ENCODE measurements at places on chromosomes 11 and 22.
A peak's percentile ranks its signal among the peaks of the same experiment; 100 is the strongest.

- DNase-seq, result no peak
These were observed 67.0 kb downstream of the PPP6R3 start for GRCh38 chr11:68527585-68527984.

- peak; percentile 50 for DNase-seq
These were observed 1.4 kb downstream of the NECTIN1 start for GRCh38 chr11:119727523-119728151.

DNA sequence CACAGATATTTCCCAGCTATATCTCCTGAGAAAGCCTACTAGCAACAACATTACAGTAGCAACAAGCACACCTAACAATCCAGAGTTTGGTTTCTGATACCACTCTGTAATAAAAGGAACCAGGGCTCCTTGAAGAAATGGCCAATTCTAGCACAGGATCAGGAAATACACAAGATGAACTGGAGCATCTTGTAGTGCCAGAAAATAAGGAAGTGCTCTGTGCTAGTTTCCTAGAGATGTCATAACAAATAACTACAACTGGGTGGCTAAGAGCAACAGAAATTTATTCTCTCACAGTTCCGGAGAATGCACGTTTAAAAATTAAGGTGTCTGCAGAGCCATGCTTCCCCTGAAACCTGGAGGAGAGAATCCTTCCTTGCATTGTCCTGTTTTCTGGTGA is 217.8 kb downstream of the KIRREL3 start:
- DNase-seq, result no peak

DNA sequence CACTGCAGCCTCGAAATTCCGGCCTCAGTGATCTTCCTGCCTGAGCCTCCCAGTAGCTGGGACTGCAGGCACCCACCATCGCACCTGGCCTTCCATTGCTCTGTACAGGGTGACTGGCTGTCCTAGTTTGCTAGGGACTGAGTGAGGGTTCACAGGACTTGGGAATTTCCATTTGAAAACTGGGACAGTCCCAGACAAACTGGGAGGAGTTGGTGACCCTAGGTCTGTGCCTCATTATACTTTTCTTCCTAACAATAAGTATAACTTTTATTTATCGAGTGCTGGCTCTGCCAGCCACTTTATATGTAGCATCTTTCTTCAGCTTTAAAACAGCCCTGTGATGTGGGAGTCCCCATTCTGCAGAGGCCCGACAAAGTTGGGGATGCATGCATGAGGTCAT is 25.5 kb downstream of the TCP11L1 start:
- DNase-seq, result no peak

- no peak for DNase-seq
These were observed 88.7 kb downstream of the SLC17A6 start for GRCh38 chr11:22426915-22427314.

DNA sequence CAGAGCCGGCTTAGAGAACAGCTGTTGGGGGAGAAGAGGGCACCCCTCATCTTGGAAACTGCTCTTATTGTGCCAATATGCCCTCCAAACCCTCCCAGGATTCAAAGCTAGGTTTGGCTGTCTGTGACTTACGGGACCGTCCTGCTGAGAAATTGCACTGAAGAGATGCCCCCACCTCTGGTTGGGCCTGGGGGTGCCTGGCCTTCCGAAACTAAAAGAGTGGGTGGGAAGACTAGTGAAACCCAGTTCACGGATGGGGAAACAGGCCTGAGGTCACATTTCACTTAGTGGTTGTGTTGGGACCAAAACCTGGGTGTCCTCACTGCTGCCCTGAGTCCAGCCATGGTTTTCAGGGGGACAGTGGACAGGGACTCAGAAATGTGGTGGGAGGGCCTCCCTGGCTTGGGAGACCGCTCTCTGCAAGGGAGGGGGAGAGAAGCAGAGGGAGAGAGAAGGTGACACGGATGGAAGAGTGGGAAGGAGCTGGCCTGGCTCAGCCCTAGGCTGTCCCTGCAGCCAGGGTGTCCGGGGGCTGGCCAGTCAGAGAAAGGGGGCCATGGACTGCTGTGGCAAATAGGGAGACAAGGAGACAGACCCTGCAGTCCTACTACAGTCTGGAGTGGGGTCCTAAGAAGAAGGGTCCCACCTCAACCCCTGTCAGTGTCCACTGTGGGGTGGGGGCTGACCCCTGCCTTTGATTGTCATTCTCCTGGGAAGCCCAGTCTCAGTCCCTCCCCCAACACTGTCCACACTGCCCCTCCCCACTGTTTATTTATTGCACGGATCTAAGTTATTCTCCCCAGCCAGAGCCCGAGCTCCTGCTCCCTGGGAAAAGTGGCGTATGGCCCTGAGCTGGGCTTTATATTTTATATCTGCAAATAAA is 13.6 kb downstream of the MAFF start:
- no peak for DNase-seq

- DNase-seq, result peak; percentile 56
These were observed 723 bp downstream of the FOXRED2 start for GRCh38 chr22:36505998-36506635.

- DNase-seq, result no peak
These were observed 45.1 kb downstream of the AHNAK start for GRCh38 chr11:62501432-62501891.

DNA sequence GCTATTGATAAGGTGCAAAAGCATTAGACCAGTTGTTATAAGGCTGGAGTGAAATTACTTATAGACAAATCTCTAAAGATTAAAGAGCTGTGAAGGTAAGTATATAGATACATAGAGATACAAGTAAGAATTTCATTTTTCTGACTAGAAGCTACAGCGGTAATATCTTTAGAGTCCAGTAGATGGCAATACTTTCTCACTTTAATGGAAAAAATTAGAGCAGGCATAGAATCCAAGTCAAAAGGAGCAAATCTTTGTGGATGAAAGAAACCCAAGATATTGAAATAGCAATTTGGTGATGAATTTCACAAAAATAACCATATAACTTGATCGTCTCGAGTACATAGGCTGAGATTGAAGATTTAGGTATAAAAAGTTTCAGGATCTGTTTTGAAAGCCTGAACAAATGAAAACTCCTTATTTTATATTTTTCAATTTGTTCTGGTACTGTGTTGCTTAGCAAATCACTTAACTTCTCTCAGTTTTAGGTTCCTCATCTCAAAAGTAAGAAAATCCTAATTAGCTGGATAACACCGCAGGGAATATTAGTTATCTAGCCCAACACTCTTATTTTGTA is 81.9 kb downstream of the UVRAG start:
- DNase-seq, result peak; percentile 28

GRCh38 chr22:38070250-38070921 is 13.2 kb downstream of the PICK1 start:
- no peak for DNase-seq

DNA sequence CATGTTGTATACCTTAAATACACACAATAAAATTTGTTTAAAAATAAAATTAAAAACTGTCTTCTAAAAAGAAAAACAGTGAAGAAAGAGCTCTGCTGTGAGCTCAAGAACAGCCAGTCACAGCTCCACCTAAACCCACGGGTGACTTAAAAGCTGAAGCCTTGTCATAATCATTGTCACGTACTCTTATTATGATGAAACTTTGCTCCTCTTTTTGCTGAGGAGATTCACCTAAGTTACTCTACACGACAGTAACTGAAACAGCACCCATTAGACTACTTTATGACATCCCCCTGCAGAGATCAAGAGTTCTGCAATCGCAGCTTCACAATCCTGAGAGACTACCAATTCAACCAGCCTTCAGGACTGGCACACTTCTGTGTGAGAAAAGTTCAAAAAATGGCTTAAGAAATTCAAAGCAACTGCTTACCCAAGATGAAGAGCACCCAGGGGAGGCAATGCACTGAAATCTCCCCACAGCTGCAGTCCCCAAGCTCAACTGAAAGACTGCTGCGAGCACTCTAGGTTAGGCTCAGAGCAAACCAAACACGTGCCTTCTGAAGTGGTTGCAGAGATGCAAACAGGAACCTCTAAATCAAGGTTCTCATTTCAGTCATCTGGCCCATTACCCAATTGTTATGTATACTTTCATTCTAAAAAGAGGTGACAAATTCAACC is at the start of gene JAML:
TSS of gene JAML (minus strand) at position 501 of the 678 bp plus-strand sequence. CDS start 10,145 bp downstream, outside the sequence.
- DNase-seq, result no peak

GRCh38 chr11:9808943-9809342 is 145.1 kb downstream of the SWAP70 start:
- no peak for DNase-seq

GRCh38 chr11:135027461-135027860 is 615.4 kb upstream of the B3GAT1 start:
- peak; percentile 27 for DNase-seq

GRCh38 chr11:20035701-20036601 is 124.3 kb downstream of the DBX1 start:
- DNase-seq, result no peak

DNA sequence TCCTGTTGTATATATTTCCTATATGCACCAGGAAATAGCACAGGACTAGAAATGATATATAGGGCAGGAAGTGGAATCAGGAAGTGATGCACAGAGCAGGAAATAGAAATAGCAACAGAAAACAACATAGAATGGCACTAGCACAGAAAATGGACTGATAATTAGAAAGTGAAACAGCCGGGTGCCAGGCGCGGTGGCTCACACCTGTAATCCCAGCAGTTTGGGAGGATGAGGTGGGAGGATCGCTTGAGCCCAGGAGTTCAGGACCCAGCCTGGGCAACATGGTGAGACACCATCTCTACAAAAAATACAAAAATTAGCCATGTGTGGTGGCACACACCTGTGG is 10.0 kb upstream of the RELT start:
- DNase-seq, result no peak

GRCh38 chr11:29026286-29026685 is 918.1 kb downstream of the METTL15 start:
- no peak for DNase-seq

- no peak for DNase-seq
These were observed 3.8 kb downstream of the TIMM8B start for GRCh38 chr11:112082729-112083128.

DNA sequence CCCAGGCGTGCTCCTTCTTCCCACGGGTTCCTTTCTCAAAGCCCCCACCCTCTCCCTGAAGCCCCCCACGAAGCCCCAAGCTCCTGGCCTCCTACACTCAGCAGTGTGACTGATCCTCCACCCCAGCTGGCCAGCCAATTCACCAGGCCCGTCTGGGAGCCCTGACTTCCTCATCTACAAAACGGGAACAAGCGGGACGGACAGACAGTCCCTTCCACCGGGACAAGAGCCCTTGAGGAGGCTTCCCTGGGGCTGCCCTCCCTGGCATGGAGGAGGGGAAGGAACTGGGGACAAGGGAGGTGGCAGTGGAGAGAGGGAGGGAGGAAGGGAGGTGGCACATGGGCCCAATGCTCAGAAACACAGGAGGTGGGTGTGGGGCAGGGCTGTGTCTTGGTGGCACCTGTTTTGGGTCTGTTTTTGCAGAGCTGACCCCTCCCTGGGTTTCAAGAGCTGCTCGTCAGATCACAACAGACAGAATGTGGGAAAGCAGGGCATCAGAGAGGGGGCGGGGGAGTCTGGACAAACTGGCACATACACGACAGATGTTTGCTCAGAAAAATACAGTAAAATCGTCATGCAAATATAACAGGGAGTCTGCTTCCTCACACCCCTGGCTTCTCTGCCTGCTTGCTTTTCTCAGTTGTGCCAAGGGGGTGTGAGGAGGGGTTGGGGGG is 56.8 kb downstream of the ELFN2 start:
- no peak for DNase-seq

DNA sequence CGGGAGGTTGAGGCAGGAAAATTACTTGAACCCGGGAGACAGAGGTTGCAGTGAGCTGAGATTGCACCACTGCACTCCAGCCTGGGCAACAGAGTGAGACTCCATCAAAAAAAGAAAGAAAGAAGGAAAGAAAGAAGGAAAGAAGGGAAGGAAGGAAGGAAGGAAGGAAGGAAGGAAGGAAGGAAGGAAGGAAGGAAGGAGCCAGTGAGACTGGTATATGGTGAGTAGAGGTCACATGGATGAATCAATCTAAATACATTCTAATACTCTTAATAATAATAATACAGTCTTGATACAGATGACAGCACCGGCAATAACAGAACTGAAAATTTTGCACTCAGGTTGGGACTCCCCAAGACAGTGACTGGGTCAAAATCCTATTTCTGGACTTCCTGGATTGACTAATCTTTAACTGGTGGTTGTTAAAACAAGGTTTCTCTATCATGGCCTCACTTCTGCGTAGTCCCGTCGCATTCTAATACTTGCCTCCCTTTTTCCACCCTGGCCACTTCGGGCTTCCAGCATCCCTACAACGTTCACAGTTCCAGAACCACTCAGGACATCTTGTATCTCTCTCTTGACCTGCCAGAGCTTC is 53.5 kb upstream of the EIF3M start:
- DNase-seq, result no peak

DNA sequence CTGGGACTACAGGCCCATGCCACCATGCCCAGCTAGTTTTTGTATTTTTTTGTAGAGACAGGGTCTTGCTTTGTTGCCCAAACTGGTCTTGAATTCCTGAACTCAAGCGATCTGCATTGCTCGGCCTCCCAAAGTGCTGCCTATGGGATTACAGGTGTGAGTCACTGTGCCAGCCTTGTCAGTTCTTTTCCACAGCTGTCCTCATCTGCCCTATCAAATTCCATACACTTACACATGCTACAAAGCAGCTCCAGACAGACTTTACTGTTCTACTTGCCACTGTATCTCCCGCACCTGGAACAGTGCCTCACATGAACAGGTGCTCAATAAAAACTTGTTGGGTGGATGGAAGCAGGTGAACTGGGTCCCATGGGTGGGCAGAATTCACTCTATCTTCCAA is 8.2 kb downstream of the STX5 start:
- DNase-seq, result no peak

GRCh38 chr11:81278991-81279390 is 1454.7 kb downstream of the FAM181B start:
- DNase-seq, result no peak

GRCh38 chr22:44276706-44277356 is 35.9 kb downstream of the SHISAL1 start:
- DNase-seq, result no peak

- peak; percentile 41 for DNase-seq
These were observed 650 bp upstream of the NUP50 start for GRCh38 chr22:45163099-45163450.

GRCh38 chr11:11381471-11382105 is 28.5 kb upstream of the CSNK2A3 start:
- no peak for DNase-seq

- DNase-seq, result no peak
These were observed 36.0 kb downstream of the GLB1L2 start for GRCh38 chr11:134367781-134368180.

- no peak for DNase-seq
These were observed 1077.4 kb downstream of the BRD1 start for GRCh38 chr22:48750282-48750681.

Data from HEK293T (cell line).